Tongue (tissue), 3 donors: ENCODE measurements at places on chromosomes 3 and 15.

- DNase-seq: peak; percentile 17
These were observed 5.6 kb upstream of the TMEM62 start for GRCh38 chr15:43127752-43128151.

- no peak for DNase-seq
These were observed 22.1 kb downstream of the AMOTL2 start for GRCh38 chr3:134352031-134352671.

DNA sequence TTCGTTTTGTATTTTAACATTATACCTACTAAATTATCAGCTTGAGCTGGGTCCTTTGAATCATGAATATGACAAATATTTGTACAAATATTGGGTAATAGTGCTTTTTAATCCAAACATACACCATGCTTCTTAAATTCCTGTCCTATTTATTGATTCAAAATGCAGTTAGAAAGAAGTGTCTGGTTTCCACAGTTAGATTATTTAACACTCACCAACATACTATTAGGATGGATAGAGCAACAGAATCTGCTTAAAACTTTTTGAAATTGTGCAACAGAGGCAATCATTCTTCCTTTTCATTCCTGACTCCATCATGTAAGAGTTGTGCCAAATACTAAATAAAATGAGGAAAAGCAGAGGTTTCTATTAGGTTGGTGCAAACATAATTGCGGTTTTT is 281.2 kb downstream of the LSAMP start:
- no peak for DNase-seq

GRCh38 chr3:130692455-130692854 is 54.2 kb downstream of the PIK3R4 start:
- no peak for DNase-seq
